ENCODE measurements at places on chromosomes 4 and X.

- H3K4me1 ChIP-seq = peaks cover 18% of the 10 kb centered on the region
- no peak overlapping the region for H3K4me3 ChIP-seq
- DNase-seq = no peak
- H3K27ac ChIP-seq = no peak overlapping the region
- H3K27me3 ChIP-seq = no peaks in the 10 kb centered on the region
These were observed 27.7 kb downstream of the HERC3 start for GRCh38 chr4:88619971-88620370.

DNA sequence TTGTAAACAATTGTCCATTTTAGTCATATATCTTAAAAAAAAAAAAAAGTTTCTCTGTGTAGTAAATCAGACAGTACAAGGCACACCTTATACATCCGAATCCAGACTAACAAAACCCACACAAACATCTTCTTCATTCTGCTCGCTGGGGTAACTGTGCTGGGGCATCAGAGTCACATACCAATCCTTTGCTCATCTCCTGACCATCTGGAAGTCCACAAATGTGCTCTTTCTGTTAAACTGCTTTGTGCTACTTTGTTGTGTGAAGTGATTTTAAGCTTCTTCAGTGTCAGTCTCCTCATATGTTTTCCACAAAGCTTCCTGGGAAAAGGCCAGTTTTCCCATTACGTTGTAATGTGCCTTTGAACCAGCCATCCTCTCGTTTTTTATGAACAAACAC lies 86.2 kb upstream of the CBR4 start:
- H3K36me3 ChIP-seq = peaks cover 11% of the 10 kb centered on the region
- no peak for DNase-seq
- H3K27ac ChIP-seq = no peak overlapping the region
- H3K4me1 ChIP-seq = peaks cover 4% of the 10 kb centered on the region
- H3K27me3 ChIP-seq = no peaks in the 10 kb centered on the region

DNA sequence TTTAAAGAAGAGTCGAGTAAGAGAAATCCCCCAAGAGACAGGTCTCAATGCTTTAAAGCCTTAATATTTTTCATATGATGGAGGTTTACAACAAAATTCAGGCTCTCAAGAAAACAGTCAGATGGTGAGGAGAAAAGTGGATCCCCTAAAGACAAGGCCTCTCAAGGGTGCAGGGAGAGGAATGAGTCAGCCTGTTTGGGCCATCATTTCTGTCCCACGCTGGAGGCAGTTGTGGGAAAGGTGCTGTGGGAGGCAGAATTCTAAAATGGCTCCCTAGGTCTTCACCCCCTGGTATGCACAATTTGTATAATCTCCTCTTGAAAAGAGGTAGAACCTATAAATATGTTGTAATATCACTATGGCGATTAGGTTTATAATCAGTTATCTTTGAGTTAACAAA lies 4.6 kb upstream of the TIFA start:
- no peaks in the 10 kb centered on the region for H3K36me3 ChIP-seq
- no peaks in the 10 kb centered on the region for H3K27me3 ChIP-seq
- no peak overlapping the region for H3K4me3 ChIP-seq

DNA sequence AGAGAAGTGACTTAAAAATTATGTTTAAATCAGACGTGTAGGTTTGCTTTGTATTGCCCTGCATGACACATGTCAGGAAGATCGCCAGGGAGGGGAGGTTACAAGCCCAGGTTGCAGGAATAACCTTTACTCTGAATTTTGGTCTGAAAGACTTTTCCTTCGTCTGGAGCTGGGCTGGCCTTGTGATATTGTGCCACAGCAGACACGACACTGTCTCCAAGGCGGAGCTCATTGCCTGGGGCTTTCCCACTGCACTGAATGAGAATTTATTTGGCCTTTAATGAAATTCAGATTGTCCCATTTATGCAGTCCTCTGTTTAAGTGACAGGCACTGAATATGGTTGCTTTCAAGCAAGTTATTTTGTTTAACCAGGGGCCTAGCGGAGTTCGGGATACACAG lies 45.1 kb downstream of the RHOH start:
- no peaks in the 10 kb centered on the region for H3K27me3 ChIP-seq
- no peak for DNase-seq
- H3K4me1 ChIP-seq = peaks cover 6% of the 10 kb centered on the region
- H3K36me3 ChIP-seq = peaks cover 6% of the 10 kb centered on the region
- no peak overlapping the region for H3K4me3 ChIP-seq

DNA sequence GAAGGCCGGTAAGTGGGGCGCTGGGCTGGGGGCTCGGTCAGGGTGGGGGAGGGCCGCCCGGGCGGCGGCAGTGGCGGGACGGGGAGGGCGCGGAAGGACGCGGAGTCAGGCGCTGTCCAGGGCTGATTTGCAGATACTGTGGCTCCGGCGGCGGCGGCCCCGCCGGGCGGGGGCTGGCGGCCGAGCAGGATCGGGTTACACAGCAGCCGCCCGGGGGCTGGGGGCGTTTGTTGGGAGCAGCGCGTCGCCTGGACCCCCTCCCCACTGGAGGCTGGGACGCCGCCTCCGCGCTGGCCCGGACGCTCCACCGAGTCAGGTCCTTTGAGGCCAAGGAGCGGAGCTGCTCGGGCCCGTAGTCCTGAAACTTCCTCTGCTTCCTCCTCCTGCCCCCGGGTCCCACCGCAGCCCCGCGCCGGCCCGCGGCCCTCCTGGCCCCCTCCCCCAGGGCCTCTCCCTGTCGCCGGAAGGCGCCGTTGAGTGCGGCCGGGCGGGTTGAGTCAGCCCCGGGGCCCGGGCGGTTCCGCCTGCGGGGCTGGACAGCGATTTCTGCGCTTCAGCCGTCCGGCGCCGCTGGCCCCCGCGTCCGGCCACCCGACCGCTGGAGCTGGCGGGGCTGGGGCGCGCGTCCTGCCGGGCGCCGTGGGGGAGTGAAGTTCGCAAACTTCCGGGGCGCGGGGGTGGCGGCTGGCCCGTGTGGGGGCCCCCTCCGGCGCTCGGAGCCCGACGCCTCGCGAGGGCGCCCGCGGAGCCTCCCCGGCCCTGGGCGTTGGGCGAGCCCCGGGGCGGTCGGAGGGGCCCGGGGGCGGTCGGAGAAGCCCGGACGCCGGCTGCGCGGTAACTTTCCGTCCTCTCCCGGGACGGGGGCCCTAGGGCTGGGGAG lies 746 bp downstream of the REST start:
- peak overlapping the region; percentile 97 for H3K4me3 ChIP-seq
- peaks cover 34% of the 10 kb centered on the region for H3K4me1 ChIP-seq
- H3K36me3 ChIP-seq = peaks cover 7% of the 10 kb centered on the region
- DNase-seq = peak; percentile 91
- no peaks in the 10 kb centered on the region for H3K27me3 ChIP-seq

- H3K36me3 ChIP-seq = peaks cover 82% of the 10 kb centered on the region
- H3K27ac ChIP-seq = no peak overlapping the region
- H3K4me3 ChIP-seq = no peak overlapping the region
- DNase-seq = no peak
These were observed 35.1 kb downstream of the PCGF3 start for GRCh38 chr4:740656-741282.

GRCh38 chr4:161792991-161793390 lies 370.8 kb downstream of the FSTL5 start:
- no peaks in the 10 kb centered on the region for H3K4me1 ChIP-seq
- H3K4me3 ChIP-seq = no peak overlapping the region
- no peak overlapping the region for H3K27ac ChIP-seq
- no peaks in the 10 kb centered on the region for H3K27me3 ChIP-seq
- DNase-seq = no peak

DNA sequence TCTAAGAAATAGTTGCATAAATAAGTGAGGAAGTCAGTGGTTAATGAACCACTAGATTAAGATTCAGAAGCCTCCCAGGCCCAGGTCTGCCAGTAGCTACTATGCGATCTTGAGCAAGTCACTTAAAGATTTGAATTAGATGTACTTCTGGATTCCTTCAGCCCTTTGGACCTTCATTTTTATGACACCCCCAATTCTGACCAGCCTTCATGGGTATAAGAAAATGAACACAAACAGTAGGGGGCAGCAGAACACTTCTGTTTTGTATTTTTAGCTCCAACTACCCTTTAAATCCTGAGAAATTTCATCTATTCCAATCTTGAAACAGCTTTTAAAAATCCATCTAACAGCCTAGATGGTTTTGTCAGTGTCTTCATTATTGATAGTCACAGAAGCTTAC lies 19.0 kb downstream of the TMEM47 start:
- no peaks in the 10 kb centered on the region for H3K27me3 ChIP-seq
- H3K36me3 ChIP-seq = no peaks in the 10 kb centered on the region
- no peak overlapping the region for H3K4me3 ChIP-seq

GRCh38 chrX:30735839-30736238 lies 82.6 kb downstream of the GK start:
- H3K36me3 ChIP-seq = no peaks in the 10 kb centered on the region
- DNase-seq = peak; percentile 66
- no peaks in the 10 kb centered on the region for H3K4me1 ChIP-seq
- H3K27ac ChIP-seq = no peak overlapping the region

DNA sequence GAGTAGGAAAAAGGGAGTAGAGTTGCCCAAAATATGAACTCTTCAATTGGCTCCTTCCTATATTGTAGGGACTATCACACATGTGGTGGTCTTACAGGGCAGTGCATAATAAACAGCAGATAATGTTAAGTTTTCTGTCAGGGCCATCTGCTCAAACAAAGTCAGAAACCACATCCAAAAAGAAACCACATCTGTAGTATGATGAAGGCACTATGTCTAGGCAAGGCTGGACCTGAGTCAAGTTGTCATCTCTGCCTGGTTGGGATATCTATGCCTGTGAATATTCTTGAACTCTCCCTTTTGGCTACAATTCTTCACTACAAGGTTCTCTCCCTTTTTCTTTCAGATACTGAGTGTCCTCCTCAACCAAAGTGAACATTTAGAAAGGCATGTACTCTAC lies 109.4 kb upstream of the C1GALT1C1 start:
- no peak for DNase-seq
- no peak overlapping the region for H3K4me3 ChIP-seq
- no peaks in the 10 kb centered on the region for H3K4me1 ChIP-seq
- H3K27me3 ChIP-seq = no peaks in the 10 kb centered on the region
- no peak overlapping the region for H3K27ac ChIP-seq

GRCh38 chr4:42515156-42515884 lies 118.0 kb downstream of the SHISA3 start:
- H3K4me3 ChIP-seq = no peak overlapping the region
- H3K4me1 ChIP-seq = no peaks in the 10 kb centered on the region
- no peaks in the 10 kb centered on the region for H3K27me3 ChIP-seq
- H3K27ac ChIP-seq = no peak overlapping the region
- DNase-seq = no peak

- H3K27me3 ChIP-seq = no peaks in the 10 kb centered on the region
- H3K36me3 ChIP-seq = no peaks in the 10 kb centered on the region
- no peak for DNase-seq
- H3K4me1 ChIP-seq = no peaks in the 10 kb centered on the region
These were observed 373 bp upstream of the INTS6L start for GRCh38 chrX:135520022-135520552.

DNA sequence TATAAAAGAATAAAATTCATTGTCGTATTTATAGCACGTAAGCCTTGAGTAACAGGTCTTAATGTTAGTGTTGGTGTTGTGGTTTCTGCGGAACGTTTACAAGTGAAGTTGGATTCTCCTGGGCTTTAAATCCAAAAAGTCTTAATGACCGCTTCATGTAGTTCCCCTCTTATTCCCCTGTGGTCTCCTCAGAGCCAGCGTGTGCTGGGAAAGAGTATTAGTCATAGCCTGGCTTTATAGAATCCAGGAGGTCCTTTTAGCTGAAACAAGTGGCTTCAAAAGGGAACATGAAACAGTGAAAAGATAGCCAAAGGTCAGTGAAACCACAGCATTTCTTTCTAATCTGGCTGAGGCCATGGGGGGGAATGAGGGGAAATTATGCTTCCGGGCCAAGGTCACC lies 79.1 kb downstream of the CLCN4 start:
- no peak overlapping the region for H3K27ac ChIP-seq
- DNase-seq = no peak
- peaks cover 8% of the 10 kb centered on the region for H3K27me3 ChIP-seq
- H3K4me1 ChIP-seq = no peaks in the 10 kb centered on the region

DNA sequence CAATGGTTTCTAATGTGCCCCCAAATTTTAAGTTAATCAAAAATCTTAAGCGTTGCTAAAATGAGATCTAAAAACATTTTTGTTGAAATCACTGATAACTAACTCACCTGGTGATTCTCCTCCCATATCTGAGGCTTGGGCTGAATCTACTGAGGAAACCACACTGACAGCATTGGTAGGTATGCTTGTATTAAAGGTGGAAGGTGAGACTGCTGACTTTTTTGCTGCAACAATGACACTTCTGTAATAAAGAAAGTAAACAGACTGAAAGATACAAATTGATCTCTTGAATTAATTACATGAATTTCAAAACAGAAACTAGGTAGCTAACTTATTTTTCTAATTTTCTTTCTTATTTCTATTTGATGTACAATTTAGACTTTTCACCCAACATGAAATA lies 198.1 kb downstream of the LRBA start:
- H3K4me3 ChIP-seq = no peak overlapping the region
- H3K36me3 ChIP-seq = no peaks in the 10 kb centered on the region
- no peaks in the 10 kb centered on the region for H3K4me1 ChIP-seq
- DNase-seq = no peak

DNA sequence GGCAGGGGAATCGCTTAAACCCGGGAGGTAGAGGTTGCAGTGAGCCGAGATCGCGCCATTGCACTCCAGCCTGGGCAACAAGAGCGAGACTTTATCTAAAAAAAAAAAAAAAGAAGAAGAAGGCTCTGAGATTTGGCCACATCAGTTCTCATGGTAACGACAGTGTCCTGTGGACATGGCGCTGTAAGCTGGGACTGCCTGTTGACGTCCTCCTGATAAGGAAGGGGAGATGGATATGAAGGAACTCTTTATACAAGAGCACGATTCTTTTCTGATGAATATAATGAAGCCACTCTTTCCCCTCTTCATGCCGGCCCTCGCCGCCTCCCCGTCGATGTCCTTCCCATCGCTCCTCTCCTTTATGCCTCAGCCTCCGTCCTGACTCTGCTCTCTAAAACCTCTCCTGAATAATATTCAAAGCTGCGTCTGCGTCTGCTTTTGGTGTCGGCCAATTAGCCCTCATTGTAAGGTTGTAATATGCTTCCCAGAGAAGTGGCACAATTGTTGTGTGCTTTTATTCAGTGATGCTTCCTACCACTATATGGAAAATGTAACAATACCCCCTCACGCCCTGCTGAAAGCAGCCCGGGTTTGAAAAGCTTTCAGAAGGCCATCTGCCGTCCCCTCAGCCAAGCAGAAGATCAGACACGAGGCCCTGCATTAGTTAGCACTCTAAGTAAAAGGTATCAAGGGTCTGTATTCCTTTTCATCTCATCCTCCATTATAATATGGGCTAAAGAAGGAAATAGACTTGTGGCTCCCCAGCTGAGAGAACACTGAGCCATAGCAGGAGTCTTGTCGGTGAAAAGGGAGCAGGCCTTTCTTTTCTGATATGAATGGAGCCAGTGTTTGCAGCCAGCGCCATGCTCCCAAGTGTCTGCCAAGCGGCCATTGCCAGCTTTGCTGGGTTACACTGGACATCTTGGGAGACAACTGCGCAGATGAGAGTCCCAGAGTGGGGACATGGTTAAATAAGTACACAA lies 22.1 kb upstream of the SCOC start:
- H3K4me1 ChIP-seq = peaks cover 9% of the 10 kb centered on the region
- no peak overlapping the region for H3K27ac ChIP-seq
- H3K4me3 ChIP-seq = no peak overlapping the region
- H3K36me3 ChIP-seq = no peaks in the 10 kb centered on the region
- DNase-seq = no peak

- no peaks in the 10 kb centered on the region for H3K4me1 ChIP-seq
- H3K4me3 ChIP-seq = no peak overlapping the region
- H3K27ac ChIP-seq = no peak overlapping the region
- no peak for DNase-seq
- no peaks in the 10 kb centered on the region for H3K36me3 ChIP-seq
These were observed 95.4 kb downstream of the GRIA2 start for GRCh38 chr4:157315968-157316367.

Data from stomach (tissue), 19 donors.